ENCODE measurements at places on chromosomes 4 and X. TPM values are rescaled to one million over a fixed set of nuclear protein-coding genes. Genes with fewer than 3 reads are reported as not detected.

The RASL11B gene
- not detected for total RNA-seq

DNA sequence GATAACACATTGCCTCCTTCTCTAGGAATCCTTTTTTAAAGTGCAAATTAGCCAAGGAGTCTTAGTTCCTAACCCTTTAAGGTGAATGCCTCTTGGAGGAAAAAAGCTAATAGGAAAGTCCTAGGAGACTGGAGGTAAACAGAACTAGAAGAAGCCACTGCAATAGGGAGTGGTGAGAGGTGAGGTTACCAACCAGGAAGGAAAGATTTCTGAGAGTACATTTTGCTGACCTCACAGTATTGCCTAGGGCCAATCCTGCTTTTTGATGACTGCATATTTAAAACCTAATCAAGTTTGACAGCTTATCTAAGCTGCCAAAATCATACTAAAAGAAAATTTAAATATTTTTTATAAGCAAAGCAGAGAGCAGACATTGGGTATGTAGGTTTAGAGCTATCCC lies 7.3 kb upstream of the CUL4B start:
- DNase-seq, result no peak

DNA sequence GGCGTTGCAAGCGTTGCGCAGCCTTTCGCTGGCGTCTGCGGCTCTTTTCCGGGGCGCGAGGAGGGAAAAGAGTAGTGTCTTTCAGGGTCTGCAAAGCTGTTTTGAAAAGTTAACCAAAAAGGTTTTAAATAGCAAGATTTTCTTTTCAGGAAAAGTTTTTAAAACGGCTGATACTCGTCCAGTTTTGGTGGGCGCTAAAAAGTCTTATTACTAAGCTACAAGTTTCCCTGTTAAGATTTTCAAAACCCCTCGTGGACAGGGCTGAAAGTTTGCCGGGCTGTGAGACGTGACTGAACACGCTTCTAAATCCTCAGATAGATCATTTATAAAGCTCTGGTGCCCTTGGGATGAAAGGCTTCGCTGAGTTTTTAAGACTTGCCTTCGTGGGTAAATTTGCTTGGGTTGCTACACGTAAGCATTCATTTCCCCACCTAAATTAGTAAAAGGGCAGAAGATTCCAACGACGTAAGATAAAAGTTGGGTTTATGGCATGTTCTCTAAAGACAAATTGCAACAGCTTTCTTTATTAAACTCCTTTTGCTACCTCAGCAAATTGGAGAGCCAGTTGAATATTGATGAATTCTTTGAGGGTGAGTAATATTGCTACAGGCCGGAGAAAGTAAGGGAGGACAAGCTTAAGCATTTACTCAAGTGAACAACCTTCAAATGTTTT lies 91.5 kb downstream of the HPRT1 start:
- DNase-seq, result no peak

DNA sequence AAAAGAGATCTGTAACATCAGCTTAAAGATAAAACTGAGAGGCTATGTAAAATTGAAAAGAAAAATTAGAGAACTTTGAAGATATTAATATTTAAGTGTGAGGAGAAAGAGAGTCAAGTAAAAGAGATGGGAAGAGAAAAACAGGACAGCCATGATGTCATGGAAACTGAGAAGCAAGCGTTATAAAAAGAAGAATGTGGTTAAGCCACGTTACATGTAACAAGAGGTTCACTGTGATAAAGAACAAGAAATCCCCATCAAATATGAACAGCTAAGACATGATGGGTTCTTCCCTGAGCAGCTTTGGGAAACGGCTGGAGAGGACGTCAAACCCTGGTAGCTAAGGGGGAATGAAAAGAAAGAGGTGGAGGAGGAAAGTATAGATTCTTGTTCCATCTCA lies 1269.3 kb upstream of the TENM3 start:
- DNase-seq, result no peak

The ARHGAP36 gene
- not detected for total RNA-seq

- DNase-seq, result no peak
These were observed 258.6 kb downstream of the TEX13A start for GRCh38 chrX:104961926-104962325.

The EXOC1 gene
- total RNA-seq, result 9.2 TPM

DNA sequence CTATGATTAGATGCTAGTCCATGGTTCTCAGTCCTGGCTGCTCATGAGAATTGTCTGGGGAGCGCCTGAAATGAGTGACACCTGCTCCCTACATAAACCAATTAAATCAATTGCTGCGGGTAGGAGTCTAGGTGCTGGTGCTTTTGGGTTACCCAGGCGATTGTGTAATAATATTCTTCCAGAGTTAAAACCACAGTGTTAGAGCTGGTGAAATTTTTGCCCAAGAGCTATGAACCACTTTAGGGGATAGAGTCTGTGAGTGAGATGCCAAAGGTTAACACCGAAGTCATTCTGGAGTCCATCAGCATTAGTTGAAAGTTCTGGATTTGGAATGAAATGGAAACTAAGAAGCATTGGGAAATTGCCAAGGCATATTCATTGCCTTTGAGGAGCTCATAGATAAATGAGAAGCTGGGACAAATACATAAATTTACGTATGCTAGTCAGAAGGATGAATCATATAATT lies 15.3 kb downstream of the PDK3 start:
- DNase-seq, result no peak

DNA sequence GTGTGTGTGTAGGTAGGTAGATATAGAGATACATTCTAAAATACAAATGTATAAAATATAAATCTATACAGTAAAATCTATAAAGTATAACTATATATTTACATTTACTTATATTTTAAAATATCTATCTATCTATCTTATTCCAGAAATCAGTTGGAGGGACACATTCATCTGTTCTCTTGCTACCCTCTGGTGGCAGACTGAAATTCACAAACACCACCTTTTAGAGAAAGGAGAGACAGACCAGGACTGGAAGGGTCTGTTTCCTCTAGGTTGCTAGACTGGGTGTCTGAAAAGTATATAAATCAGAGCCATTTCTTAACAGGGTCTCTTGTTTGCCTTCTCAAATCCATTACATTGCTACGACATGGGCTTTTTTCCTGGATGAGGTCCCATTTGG lies 343.0 kb downstream of the OPHN1 start:
- no peak for DNase-seq

DNA sequence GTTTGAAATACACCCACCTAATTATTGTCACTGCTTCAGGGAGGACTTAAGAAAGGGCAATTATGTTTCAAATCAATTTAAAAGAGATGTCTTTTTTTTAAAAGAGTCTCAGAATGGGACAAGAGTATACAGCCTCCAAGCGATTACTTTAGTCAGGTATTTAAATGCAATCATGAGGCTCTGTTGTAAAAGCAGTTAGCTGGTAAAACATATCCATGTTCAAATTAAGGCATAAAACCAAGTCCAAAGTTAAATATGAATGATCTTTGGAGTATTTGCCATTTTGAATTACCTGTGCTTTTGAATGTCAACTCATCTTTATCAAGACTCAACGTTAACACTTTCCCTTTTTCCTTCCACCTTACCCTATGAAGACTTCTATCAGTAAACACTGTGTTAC lies 13.7 kb downstream of the RPS6KA6 start:
- no peak for DNase-seq

The GAB3 gene
- 2.0 TPM for total RNA-seq

The NMU gene
- total RNA-seq, result 0.76 TPM

DNA sequence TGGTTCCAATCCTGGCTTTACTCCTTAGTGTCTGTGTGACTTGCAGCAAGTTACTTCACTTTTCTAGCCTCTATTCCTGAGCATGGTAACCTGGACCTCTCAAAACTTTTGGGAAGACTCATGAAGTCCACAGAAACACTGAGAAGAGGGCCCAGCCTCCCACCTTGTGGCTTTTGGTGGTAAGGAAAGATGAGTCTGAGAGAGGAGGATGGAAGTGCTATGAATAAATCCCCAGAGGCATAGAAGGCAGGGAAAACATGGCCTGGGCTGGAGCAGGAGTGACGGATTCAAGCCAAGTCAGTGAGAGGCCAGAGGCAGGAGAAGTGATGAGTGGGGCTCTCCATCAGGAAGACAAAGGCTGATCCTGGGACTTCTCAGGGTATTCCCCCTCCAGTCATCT lies 10.9 kb upstream of the MAGEA4 start:
- DNase-seq, result no peak

The TSPAN6 gene
- 11.3 TPM for total RNA-seq

- no peak for DNase-seq
These were observed 3.0 kb downstream of the ANK2 start for GRCh38 chr4:113052379-113052951.

GRCh38 chr4:579543-580175 lies 3.6 kb upstream of the TMEM271 start:
- no peak for DNase-seq

The SERPINA7 gene
- total RNA-seq, result 0.12 TPM

DNA sequence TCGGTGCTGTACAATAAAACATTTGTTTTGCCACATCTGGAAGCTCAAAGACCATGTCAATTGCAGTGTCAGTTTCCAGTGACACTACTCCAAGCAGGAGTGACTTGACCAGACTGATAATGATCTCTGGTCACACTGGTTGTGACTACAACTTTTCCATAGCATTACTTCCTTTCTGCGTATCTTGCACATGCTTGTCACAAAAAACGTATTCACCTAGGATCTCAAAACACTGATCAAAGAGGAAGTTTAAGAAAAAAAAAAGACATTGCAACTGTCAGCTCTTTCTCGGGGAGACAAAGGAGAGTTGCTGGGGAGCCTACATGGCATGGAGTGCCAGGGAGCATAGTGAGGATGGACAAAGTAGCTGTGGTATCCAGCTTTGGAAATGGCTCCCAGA lies 60.6 kb downstream of the OPHN1 start:
- DNase-seq, result no peak

- no peak for DNase-seq
These were observed 25.8 kb downstream of the OTUD4 start for GRCh38 chr4:145154573-145154972.

The MAP3K15 gene
- 2.4 TPM for total RNA-seq

The PRDM8 gene
- total RNA-seq, result 0.59 TPM

- no peak for DNase-seq
These were observed 675 bp downstream of the PRIMPOL start for GRCh38 chr4:184649971-184650855.

DNA sequence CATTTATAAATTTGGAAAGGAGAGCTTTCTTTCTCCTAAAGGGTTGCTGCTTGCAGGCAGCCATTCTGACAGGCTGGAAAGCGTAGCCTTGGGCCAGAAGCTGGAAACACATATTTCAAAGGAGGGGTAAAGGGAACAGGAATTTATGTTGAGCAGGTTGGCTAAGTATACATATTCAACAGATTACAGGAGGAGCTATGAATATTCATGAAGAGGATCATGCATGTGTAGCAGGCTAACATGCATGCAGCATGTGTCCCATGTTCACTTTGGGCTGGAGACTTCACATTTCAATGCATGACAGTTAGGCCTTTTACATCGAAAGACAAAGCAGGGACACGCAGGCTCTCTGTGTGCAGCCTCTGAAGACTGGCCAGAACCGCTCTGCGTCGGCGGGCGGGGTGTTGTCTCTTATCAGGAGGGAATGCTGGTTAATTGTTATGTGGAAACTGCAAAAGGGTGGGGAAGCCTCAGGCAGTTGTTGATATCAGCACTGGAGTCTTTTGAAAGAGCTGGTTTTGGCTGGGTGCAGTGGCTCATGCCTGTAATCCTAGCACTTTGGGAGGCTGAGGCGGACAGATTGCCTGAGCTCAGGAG lies 31.5 kb downstream of the CASP3 start:
- no peak for DNase-seq

- DNase-seq, result no peak
These were observed 39.3 kb upstream of the FAM47B start for GRCh38 chrX:34903316-34903715.

The HAND2 gene
- total RNA-seq, result 1.7 TPM

The ARFIP1 gene
- 10.9 TPM for total RNA-seq

DNA sequence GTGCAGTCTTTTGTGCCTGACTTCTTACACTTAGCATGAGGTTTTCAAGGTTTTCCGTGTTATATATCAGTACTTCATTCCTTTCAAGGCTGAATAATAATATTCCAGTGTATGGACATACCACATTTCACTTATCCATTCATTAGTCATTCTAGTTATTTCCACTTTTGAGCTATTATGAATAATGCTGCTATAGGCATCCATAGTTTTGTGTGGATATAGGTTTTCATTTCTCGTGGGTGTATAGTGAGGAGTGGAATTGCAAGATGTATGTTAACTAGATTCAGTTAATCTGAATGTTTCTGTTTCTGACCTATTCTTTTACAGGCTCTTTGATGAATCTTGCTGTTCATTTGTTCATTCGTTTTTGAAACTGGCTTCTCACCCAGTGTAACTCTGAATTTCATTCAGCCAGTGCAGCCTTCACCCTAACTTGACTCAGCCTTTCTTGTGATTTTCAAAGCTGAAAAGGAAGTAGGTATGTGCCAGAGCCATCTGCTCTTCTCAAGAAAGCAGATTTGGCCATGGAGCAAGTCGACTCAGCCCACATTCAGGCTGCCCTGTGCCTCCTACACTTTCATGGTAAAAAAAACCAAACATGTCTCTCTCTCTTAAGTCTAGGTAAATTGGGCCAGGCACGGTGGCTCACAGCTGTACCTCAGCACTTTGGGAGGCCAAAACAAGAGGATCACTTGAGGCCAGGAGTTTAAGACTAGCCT lies 56.3 kb upstream of the NOCT start:
- DNase-seq, result no peak

- DNase-seq, result no peak
These were observed 2458.5 kb downstream of the ARAP2 start for GRCh38 chr4:33785843-33786242.

DNA sequence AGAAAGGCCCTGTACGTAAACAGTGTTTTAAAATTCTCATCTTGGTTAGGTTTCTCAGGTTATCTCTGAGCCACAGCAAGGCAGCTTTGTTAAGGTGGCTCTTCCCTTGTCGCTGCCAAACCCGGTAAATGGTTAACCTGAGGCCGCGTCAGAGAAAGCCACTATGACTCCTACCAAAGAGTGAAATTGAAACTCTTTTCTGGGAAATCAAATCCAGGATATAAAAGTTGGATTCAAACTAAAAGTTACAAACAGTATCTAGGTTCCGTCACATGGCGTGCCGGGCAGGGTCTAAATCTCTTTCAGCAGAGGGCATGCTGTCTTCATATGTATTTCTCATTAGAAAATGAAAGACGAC lies 433 bp downstream of the MMAA start:
- DNase-seq, result peak; percentile 80

GRCh38 chr4:6960154-6960553 lies 50.5 kb downstream of the TBC1D14 start:
- no peak for DNase-seq

- DNase-seq, result no peak
These were observed 3.9 kb upstream of the HPGDS start for GRCh38 chr4:94346541-94346940.

GRCh38 chr4:84866295-84866694 lies 100.2 kb downstream of the WDFY3 start:
- DNase-seq, result no peak

DNA sequence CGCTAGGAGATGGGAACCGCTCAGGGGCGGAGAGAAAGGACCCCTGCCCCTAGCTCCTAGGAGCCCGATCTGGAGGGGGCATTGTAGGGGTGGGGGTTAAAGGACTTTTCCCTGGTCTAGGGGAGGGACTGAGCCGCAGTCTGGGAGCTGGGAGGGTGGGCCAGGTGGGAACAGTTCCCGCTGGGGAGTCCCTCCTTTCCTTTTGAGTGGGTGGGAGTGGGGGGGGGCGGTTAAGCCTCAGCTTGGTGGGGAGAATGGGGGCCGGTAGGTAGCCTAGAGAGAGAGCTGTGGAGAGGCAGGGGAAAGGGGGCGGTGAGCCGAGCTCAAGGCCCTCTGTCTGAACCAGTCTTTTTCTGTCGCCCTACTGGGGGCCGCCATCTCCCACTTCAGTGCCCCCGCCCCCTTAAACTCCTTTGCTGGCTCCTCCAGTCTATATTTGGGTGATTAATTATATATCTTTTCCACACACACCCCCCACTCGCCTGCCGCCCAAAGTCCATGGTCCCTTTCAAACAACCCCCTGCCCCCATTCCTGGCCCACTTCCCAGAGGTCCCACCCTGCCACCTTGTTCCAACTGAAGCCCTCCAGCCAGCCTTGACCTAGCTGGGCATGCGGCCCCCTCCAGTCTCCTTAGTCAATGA lies 822 bp downstream of the ZNF275 start:
- DNase-seq, result no peak
